ENCODE measurements at places on chromosomes 11 and 22.

DNA sequence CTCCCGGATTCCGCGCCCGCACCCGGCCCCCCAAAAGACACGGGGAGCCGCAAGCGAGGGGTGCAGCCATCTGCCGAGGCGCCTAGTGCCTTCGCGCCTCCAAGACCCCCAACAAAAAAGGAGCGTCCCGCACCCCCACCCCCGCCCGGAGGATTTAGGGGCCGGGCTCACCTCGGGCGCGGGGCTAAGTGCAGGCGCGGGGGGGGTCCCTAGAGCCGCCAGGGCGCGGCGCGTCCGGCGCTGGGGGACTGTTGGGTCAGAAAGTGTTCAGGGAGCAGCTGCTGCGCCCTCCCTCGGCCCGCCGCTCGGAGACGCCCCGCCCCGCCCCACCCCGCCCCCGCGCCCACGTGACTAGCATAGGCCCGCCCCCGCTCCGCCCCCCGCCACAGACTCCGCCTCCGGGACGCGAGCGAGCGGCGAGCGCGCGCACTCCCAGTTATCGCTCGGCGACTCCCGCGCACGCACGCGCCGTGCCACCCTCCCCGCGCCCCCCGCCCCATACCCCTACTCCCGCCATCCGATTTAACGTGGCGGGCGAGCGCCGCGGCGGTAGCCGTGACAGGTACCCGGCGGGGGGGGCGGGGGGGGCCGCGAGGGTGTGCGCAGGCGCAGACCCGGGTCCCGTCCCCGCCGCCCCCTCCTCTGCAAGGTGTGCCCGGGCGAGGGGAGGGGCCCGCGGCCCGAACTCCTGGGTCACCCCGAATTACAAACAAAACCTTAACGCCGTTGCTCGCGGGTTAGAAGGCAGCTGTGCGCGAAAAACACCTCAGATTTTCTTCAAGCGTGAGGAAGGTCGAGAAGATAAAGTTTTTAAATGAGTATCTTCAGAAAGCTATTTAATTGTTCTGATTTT is 56.2 kb downstream of the KCNJ4 start:
- peak; percentile 56 for DNase-seq

DNA sequence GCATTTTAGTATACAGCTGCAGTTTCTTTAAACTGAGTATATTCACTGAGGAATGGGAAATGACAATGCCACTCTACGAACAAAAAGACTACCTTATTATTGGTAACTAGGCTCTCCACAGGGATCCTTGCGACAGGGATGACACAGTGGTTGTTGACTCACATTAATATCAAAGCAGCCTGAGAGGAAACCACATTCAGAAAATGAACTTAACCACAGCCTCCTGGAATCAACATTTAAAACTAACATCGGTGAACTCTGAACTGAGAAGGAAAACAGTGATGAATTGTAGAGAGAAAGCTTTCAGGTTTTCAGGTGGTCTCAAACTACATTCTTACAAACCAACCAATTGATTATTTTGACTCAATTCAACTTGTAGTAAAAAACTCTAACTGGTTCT is 90.3 kb upstream of the MTMR2 start:
- DNase-seq, result peak; percentile 21

DNA sequence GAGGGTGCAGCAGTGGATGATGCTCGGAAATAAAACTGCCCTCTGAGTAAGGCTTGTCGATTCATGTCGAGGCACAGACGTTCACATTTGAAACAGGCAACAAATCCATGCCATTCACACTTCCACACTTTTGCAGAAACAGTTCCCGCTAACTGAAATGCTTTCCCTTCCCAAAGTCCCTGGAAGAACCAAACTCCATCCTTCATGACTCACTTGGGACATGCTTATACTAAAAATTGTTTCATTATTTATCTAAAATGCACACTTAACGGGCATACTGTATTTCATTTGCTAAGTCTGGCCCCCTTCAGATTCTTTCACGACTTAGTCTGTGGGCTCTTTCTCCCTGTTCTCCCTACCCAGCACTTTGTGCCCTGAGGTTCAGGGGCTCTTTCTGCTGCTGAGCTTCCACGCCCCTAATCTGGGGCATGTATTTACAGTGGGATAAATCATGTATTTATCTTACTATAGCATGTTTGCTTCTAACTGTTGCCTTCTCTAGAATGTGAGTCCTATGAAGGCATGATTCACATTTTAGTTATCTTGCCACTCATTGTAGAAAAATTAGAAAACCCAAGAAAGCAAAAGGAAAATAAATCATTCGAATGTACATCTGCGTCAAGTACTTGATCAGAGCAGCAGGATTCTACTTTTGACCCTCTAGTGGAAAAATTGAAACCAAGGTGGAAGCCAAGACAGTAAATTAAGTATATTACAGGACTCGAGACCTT is 12.5 kb downstream of the SCGB1A1 start:
- DNase-seq, result peak; percentile 84

GRCh38 chr22:27149921-27150543 is 492.6 kb downstream of the MIAT start:
- peak; percentile 41 for DNase-seq

DNA sequence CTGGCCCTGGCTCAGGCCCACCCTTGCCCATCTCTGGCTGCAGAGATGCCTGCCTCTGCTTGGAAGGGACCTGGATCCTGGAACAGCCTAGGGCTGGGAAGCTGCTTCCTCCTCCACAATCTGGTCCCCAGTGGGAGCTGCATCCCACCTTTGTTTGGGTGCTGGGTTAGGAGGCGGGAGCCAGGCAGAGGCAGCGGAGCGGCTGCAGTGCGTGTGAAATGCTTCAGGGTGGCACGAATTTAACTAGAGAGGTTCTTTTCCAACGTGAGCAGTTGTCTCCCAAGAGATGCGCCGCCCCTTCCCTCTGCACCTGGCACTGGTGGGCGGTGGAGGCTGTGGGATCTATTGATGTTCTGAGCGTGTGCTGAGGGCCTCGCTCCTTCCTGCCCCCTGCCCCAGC is 31.6 kb downstream of the BRSK2 start:
- no peak for DNase-seq

- no peak for DNase-seq
Measured at GRCh38 chr11:60208146-60208895, 25.4 kb upstream of the MS4A6A start.

DNA sequence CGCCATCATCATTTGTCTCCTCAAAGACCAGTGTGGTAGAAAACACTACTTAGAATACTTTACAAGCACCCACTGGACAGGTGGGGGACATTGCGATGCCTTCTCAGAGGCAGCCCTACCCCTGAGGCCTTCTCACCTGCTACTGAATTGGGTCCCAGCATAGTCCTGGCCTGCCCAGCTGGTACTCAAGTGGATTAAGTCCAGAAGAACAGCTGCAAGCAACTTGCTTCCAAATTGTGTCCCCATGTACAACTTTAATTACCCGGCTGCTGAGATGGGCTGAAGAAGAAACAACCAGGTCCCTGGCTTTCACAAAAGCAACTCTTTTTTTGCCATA is 12.3 kb downstream of the ABTB2 start:
- no peak for DNase-seq

- DNase-seq, result no peak
Measured at GRCh38 chr11:101444164-101444563, 139.6 kb downstream of the TRPC6 start.

DNA sequence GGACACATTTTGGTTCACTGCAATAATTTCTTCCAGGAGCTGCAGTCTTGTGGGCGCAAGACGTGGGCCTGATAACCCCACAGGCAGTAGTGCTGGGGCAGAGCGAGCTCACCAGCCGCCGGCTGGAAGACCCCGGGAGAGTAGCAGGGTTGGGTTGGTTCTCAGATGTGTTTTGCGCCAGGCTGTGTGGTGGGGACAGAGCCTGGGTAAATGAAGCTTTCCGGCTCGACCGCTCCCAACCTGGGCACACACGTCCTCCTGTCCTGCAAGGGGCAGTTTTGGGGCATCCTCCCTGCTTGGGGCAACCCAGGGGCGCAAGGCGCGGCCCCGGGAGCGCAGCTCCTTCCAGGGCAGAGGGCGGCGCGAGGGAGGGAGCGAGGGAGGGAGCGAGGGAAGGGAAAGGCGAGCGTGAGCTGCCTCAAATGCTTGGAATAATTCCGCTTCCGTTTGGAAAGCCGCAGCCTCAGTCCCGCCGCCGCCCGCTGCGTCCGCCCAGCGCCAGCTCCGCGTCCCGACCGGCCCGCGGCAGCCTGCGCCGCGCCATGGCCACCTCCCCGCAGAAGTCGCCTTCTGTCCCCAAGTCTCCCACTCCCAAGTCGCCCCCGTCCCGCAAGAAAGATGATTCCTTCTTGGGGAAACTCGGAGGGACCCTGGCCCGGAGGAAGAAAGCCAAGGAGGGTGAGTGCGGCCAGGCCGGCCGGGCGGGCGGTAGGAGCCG is at the start of gene PARVA:
PARVA (plus strand) TSS at position 466 of the 718 bp plus-strand sequence; CDS start at position 543, 77 bp downstream.
- DNase-seq, result peak; percentile 82

- DNase-seq, result no peak
Measured at GRCh38 chr11:95678988-95679387, 110.6 kb downstream of the FAM76B start.

DNA sequence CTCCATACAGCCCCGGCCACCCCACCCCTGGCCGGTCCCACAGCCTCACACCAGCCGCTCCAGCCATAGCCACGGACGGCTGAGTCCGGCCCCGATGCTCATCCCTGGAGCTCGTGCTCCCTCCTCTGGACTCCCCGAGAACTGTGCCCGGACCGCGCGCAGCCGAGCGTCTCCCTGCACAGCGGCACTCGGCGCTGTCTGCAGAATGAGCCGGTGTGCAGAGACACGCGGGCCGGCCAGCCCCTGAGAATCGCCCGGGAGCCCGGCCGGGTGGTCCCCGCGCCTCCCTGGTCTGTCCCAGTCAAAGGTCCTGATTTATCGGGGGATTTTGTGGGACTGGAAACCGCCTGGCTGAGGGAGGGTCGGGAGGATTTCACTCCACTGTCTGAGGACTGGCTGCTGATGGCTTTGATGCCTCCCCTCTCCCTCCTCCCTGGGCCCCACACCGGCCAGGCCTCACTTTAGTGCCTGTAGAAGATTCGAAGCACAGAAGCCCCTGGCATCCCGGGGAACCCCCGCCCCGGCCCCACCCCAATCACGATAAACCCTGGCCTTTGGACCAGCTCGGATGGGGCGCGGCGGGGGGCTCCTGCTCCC is 102.7 kb downstream of the BRD1 start:
- no peak for DNase-seq

DNA sequence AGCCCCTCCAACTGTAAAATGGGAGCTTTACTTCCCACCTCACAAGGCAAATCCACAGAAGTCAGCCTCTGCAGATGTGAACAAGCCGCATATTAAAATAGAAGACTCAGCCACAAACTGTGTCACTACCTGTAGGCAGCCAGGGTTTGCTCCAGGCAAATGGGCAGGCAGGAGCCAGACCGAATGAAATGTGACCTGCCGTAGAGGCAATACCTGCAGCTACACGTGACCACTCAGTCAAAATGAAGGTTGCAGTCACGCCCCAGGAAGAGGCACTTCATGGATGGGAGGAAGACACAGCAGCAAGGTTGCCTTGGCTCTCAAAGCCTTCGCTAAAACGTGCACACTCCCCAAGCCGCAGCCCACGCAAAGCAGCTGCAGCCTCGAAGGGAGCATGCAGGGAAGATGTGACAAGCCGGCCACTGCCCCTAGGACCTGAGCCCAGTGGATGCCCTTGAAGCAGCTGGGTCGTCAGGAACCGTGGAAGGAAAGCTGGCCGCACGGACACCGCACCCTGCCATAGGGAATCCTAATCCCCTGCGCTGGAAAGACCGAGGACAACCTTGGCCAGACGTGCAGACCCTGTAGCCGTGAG is 53.1 kb downstream of the SHANK2 start:
- no peak for DNase-seq

DNA sequence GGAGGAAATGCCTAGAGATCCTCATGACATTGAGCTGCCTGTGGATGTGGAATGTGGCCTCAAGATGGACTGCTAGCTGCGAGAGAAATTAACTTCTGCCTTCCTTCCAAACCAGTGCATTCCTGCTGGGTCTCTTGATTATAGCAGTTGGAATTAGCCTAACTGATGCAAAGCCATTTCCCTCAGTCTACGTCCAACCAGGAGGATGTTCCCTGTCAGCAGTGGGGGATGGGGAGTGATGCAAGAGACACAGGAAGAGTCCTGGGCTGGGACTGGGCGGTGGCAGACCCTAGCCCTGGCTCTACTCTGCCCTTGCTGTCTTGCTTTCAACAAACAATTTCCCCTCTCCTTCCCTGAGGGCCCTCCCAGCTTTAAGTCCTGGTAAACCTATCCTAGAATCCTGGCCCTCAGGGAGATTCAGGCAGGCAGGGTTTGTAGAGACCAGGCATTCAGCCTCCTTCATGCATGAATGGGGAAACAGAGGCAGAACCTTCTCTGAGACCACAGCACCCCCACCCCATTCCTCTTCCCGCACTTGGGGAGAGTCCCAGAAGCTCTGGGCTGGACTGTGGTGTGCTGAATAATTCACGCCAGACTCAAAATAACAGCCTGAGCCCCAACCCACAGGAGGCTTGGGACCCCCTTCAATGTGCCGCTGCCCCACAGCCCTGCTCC is 17.0 kb downstream of the C11orf96 start:
- DNase-seq, result no peak

- no peak for DNase-seq
Measured at GRCh38 chr11:117175781-117176180, 2.8 kb upstream of the SIDT2 start.

- DNase-seq, result peak; percentile 51
Measured at GRCh38 chr11:47869544-47870393, 21.6 kb upstream of the NUP160 start.

DNA sequence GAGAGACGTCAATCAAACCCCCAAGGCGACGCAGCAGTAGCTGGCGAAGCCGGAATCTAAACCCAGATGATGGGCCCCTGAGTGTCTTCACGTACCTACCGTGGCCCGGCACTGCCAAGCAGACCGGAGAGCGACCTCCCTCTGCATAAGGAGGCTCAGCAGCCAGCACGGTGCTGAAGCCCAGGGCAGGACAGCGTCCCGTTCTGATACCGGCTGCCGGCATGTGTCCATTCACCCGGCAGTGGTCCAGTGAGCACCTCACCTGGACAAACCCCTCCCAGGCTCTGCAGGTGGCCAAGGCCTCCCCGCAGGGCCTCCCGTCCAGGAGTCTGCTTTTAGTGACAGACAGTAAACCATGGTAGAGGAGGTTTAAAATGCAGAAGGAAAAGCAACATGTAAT is 142.0 kb downstream of the BRD1 start:
- no peak for DNase-seq
